ENCODE measurements at places on chromosomes 5 and 9.

DNA sequence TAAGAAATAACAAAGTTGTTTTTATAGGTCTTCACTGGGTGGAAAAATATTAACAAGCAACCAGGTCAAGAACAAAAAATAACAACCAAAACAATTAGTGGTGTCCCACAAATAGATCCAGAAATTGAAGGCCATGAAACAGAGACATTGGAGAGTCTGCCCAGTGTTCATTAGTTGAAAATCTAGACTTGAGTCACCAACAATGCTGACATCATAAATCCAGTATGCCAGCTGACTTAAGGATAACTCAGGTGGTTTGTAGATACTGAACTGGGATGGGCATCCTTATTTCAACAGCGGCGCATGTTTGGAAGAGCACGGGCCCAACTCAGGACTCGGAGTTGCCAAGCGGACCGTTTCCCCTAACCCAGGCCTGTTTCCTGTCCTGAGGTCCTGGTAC is 80.7 kb upstream of the TNFAIP8 start:
- no peak for DNase-seq

- no peak for DNase-seq
Measured at GRCh38 chr5:94024101-94024500, 282.7 kb upstream of the POU5F2 start.

GRCh38 chr9:107485458-107486043 is 4.0 kb downstream of the KLF4 start:
- DNase-seq, result no peak

DNA sequence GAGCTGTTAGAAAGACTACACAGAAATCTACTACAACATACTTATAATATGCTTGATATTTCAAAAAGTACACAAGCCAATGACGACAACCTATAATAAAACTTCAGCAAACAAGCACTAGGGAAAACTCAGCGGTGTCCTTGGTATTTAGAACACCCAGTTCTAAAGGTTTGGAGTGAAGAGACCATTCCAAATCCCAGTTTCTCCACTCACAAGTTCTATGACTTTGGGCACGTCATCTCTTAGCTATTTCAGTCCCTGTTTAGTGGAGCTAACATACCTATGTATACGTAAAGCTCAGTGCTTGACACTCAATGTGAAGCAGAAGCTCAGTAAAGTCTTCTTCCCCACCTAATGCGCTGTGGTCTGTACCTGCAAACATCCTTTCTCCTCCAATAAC is 52.8 kb downstream of the MLLT3 start:
- DNase-seq, result no peak

GRCh38 chr5:143496943-143497342 is 93.5 kb upstream of the NR3C1 start:
- no peak for DNase-seq

DNA sequence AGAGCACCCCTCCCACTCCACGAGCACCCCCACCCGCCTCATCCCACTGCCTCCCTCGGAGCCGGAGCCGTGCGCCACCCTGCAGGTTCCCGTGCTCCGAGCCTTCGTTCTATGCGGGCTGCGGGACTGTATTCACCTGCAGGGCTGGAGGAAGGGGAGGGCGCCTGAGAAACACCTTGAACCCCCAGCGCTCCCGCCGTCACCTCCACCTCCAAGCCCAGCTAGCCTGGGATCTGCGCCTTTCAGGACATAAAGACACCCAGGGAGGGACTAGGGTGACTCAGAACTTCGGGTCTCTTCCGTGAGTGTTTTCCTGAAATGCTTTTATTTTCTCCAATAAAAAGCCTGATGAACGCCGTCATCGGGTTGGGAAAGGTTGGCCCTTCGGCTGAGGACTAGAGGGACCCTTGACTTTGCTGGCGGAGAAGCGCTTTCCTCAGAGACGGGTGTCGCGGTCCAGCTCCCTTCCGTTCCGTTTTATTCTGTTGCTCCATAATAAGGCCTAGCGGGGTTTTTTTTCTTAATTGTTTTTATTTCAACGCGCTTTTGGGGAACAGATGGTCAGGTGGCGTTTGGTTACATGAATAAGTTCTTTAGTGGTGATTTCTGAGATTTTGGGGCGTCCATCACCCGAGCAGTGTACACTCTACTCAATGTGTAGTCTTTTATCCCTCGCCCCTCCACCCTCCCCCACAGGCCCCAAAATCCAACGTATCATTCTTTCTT is 4.6 kb downstream of the TLX3 start:
- DNase-seq, result no peak

DNA sequence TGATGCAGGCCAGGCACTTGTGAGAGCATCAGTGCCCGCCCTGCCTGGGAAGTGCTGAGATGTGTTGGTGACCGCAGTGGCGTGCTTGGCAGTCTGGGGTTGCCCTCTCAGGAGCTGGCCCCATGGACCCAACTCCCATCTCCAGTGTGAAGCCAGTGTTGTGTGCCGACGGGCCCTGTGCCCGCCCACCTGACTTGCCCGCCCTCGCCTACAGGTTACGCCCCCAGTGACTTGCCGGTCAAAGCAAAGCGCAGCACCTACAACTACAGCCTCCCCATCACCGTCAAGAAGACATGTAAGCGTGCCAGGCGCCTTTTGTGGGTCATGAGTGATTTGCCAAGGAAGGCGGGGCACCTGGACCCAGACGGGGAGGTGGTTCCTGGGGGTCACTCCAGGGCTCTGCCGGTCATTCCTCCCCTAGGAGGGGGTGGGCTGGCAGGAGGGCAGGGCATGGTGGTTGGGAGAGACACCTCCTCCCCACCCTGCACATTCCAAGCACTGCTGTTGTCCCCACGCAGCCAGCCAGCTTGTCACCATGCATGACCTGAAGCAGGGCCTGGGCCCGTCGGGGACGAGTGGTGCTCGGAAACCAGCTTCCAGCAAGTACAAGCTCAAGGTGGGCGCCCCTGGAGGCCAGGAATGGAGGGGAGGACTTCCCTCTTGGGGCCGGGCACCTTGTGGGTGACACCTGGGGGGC is 7.4 kb upstream of the CEL start:
- no peak for DNase-seq

GRCh38 chr9:1414711-1415131 is 364.6 kb downstream of the DMRT2 start:
- peak; percentile 33 for DNase-seq

DNA sequence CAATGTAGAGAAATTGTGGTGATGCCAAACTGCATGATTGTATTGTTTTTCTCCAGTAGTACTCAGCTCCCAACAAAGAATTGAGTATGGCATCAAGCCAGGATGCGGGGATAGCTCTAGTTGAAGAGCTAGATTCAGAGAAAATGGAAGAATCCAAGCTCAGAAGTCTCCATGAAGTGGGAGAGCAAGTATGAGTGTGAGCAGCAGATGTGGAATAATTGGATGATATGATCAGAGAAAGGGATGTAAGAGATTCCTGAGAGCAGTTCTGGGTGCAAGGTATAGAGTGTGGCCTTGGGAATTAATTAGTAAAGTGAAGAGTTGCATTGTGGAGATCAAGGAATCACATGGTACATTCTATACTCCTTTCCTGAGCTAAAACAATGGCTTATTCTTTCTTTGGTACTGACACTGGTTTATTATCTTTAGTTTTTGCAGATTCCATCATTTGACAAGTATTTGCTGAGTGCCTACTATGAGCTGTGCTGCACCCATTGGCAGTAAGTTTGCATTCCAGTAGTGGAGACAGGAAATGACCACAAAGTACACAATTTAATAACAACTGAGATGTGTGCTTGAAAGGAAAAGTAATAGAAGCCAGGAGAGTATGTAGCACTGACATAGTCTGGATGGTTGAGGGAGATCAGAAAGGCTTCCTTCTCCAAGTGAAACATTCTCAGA is 177.1 kb downstream of the CPLANE1 start:
- DNase-seq, result no peak

DNA sequence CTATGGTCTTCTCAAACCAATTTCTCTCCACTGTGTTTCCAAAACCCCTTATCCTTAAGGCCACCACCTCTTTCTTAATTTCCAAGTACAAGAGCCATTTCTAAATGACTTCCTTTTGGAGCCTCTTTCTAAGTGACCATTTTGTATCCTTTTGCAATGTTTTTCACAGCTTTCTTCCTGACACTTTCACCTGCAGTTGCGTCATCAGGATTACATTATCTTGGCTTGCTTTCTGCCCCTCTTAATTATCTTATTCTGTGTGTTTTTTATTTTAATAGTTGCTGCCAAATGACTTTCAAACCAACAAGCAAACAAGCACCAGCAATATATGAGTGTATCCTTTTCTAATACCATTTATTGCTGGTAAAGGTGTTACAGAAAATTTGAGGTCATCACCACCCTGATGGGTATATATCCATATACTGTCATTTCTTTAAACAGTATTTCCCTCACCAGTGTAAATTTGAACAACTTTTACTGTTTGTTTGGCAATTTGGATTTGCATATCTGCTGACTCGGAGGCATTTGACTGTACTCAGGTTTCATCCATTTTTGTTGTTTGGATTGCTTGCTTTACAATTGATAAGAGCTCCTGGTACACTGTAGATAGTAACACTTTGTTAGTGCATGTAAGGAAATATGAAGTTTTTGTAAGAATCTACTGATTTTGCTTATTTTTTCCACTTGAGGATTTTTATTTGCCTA is 5.4 kb upstream of the ANXA1 start:
- no peak for DNase-seq

GRCh38 chr5:80481019-80481893 is 6.6 kb upstream of the FAM151B start:
- DNase-seq, result peak; percentile 11

DNA sequence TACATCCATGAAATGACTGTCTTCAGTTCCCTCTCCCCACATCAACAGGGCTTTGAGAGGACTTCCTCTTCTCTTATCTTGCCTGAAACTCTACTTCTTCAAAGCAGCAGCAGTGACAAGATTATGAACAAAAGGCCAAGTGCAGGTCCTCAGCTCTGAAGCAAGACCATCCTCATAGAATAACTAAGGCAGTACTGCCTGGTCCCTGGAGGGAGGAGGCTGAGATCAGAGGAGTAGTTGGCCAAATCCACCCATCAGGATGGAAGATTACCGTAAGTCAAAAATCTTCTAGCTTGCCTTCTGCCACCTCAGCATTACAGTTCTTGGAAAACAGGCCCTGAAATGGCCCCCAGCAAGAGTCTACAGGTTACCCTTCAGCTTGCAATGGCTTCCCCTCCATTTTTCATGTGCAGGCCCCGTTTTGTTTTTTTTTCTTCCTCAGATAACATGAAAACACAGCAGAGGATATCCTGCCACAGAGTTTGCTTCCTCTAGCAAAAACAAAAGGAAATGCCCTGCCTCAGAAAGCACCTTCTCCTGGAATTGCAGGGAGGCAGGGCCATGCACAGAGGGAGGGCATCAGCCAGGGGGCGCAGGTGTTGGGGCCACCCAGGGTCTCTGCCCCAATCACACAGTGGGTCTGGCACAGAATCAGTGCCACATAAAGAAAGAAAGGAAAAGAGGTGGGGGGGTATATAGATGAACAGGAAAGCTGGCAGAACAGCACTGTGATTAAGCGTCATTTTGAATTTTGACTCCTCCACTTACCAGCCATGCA is 40.0 kb downstream of the KLHL3 start:
- DNase-seq, result no peak

- no peak for DNase-seq
Measured at GRCh38 chr9:69899491-69899890, 78.9 kb downstream of the CFAP95 start.

DNA sequence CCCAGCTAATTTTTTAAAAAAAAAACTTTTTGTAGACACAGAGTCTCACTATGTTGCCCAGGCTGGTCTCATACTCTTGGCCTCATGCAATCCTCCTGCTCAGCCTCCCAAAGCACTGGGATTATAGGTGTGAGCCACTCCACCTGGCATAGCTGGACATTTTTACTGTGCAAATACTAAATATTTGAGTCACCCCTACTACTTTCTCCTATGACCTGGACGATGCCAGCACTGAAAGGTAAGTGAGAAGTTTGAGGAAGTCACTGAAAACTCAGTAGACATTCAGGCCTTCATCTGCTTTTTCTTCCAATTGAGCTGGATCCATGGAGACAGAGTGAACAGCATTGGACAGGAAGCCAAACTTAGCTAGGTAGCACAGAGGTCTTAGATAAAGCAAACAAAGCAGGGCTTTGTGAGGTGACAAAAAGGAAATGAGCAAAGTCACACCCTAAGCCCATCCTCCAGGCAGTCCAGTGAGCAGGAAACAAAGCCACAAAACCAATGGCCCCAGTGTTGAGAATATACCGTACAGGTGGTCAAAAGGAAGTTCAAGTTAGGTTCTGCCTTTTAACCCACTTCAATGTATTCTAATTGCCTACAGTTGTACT is 192.6 kb upstream of the RASA1 start:
- no peak for DNase-seq

- DNase-seq, result no peak
Measured at GRCh38 chr5:66224274-66224673, 80.2 kb downstream of the SREK1 start.

- no peak for DNase-seq
Measured at GRCh38 chr9:26054600-26055520, 376.6 kb upstream of the TUSC1 start.

DNA sequence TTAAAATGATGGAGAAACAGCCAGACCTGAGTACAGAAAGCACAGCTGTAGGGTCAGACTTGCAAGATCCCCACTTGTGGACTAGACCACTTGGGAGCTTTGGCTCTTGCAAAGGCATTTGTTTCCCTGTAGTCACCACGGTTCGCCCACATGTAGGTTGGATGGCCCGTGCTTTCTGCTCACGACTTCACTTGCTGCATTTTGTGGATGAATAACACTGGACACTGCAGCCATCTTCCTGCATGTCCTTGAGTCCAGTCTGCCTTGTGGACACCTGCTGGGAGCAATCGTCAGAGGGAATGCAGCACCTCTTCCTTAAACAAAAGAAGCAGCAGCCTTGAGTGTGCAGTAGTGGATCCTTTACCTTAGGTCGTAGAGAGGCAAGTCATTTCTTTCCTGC is 372.9 kb upstream of the IRX2 start:
- no peak for DNase-seq

GRCh38 chr5:2112173-2113025 is 229.7 kb upstream of the IRX4 start:
- DNase-seq, result peak; percentile 86

DNA sequence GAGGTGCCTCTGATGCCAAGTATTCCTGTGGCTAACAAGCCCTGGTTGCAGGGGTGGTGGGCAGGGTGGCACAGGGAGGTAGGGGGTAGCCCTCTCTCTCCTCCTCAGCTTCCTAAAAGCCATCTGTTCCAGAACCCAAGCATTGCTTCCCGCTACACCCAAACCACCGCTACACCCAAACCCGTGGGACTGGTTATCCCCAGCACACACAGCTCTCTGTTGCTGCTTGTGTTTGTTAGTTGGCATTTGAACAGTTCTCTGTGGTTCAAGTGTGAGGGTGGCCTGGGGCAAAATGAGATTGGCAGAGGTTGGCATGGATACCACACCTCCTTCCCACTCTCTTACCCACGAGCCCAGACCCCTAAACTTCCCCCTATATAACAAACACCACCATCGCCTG is 40.4 kb downstream of the SPARC start:
- no peak for DNase-seq

GRCh38 chr5:124908581-124909451 is 162.4 kb upstream of the ZNF608 start:
- peak; percentile 76 for DNase-seq

DNA sequence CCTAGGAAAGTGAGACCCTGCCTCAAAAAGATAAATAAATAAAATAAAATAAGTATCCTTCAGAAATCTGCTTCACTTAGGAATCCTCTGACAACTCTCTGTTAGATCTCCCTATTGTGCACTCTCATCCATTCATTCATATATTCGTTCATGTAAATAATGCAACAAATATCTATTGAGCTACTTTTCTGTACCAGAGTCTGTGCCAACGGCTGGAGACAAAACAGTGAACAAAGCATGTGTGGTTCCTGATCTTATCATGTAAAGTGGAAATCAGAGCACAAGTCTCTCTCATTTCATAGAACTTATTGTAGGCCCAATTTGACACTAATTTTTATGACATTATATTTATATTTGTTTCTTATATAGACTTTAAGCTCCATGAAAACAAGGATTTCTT is 40.3 kb upstream of the DAB2 start:
- no peak for DNase-seq

GRCh38 chr5:10757922-10758555 is 3.0 kb downstream of the DAP start:
- no peak for DNase-seq
